SJCRH30 (cell line): ENCODE measurements at places on chromosomes 2 and 18. TPM values are rescaled to one million over a fixed set of nuclear protein-coding genes. Genes with fewer than 3 reads are reported as not detected.

The ERICH2 gene
- total RNA-seq = 0.68 and 2.1 TPM in 2 replicates

The FHL2 gene
- 27.4 and 30.7 TPM in 2 replicates for total RNA-seq

The CDCA7 gene
- total RNA-seq = 68.7 and 76.9 TPM in 2 replicates

The NLRC4 gene
- total RNA-seq = 0.05 TPM in 1 of 2 replicates, not detected in the other

The REG3G gene
- total RNA-seq = not detected in 2 replicates
